ENCODE measurements at places on chromosomes 6 and 20. TPM values are rescaled to one million over a fixed set of nuclear protein-coding genes. Genes with fewer than 3 reads are reported as not detected.

DNA sequence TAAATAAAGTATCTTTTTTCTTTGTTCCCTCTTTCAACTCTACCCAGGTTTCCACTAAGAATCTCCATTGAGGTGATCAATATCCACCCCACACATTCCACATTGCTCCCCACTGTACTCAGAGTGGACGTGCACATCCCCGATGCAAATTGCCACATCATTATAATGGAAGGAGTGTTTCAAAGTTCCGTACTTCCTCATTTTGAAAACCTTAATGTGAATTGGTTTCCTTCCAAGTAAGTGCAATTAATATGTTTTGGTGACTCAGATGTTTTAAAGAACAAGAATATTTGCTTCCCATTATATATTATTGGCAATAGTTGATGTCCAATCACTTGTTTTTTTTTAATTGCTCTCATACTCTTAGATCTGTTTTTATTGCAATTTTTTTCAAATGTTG is 463.6 kb downstream of the HACE1 start:
- H3K4me3 ChIP-seq = no peak overlapping the region
- H3K4me1 ChIP-seq = no peaks in the 10 kb centered on the region
- no peak for DNase-seq
- H3K27me3 ChIP-seq = no peaks in the 10 kb centered on the region
- no peaks in the 10 kb centered on the region for H3K36me3 ChIP-seq
- no peak overlapping the region for H3K27ac ChIP-seq

DNA sequence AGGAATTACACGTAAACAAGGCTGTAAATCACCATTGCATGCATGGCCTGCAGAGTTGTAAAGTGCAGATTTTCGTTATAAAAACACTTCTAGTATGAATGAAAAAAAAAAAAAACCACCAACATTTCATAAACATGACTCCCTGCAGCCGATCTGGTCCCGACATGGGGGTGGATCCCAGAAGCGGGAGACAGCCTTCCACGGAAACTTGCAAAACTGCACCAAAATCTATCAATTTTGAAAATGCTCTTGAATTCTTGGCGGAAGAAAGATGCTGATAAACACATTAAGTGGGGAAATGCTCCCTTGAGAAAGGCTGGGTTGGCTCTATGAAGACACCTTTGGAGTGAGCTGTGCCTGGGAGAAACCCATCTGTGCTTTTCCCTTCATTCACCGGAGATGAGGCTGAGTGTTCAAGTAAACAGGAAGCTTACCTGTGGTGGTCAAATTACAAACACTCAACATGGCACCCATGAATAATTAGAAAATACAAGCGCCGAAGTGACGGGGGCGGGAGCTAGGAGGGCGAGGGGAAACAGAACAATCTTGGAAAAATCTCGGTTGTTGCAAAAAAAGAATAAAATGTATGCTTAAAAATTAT is 845 bp upstream of the ANKRD60 start:
- no peaks in the 10 kb centered on the region for H3K36me3 ChIP-seq
- no peak overlapping the region for H3K27ac ChIP-seq
- DNase-seq = no peak
- peaks cover 26% of the 10 kb centered on the region for H3K27me3 ChIP-seq

- H3K36me3 ChIP-seq = no peaks in the 10 kb centered on the region
- H3K27me3 ChIP-seq = no peaks in the 10 kb centered on the region
- no peak for DNase-seq
- no peak overlapping the region for H3K4me3 ChIP-seq
These were observed 73.0 kb downstream of the SLC24A3 start for GRCh38 chr20:19285436-19285835.

- H3K4me1 ChIP-seq = no peaks in the 10 kb centered on the region
- no peaks in the 10 kb centered on the region for H3K36me3 ChIP-seq
- no peak overlapping the region for H3K27ac ChIP-seq
- no peaks in the 10 kb centered on the region for H3K27me3 ChIP-seq
- no peak overlapping the region for H3K4me3 ChIP-seq
These were observed 125.6 kb downstream of the MAFB start for GRCh38 chr20:40563296-40563950.

DNA sequence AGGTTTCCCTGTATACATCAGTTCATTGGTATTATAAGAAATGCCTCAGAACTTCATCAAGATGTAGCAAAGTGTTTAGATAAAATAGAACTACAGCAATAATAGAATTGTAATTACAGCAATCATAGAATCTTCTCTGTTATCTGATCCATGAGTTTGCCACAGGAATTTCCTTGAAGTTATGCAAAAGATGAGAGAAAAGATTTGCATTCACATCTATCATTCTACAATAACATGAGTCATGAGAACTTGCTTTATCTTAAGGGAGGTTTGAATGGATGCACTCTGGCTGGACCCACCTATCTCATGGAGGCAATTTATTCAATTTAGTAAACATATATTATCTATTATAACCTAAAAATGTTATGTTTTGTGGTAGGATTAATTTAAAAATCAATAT is 329.8 kb upstream of the EPHA7 start:
- no peaks in the 10 kb centered on the region for H3K4me1 ChIP-seq
- H3K27me3 ChIP-seq = no peaks in the 10 kb centered on the region
- no peaks in the 10 kb centered on the region for H3K36me3 ChIP-seq
- no peak overlapping the region for H3K27ac ChIP-seq
- DNase-seq = no peak

GRCh38 chr6:157769776-157770426 is 53.1 kb upstream of the SNX9 start:
- no peak overlapping the region for H3K27ac ChIP-seq
- DNase-seq = no peak
- H3K36me3 ChIP-seq = no peaks in the 10 kb centered on the region
- H3K27me3 ChIP-seq = peaks cover 4% of the 10 kb centered on the region
- H3K4me3 ChIP-seq = no peak overlapping the region

DNA sequence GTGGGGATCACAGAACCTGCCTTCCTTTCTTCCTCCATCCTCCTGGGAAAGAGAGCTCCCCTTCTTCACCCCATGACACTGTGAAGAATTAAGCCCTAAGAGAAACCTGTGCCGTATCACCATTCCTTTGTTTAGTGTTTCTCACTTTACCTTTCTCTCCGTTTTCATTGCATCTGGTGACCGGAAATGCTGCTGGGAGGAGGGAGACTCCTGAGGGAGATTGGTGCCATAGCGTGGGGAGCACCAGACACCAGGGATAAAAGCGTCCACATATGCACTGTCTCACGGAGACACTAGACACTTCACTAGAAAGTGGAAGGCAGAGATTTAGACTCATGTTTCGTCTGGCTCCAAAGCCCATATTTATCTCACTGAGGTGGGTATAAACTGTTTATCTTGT is 15.5 kb upstream of the ULBP3 start:
- no peaks in the 10 kb centered on the region for H3K4me1 ChIP-seq
- H3K36me3 ChIP-seq = no peaks in the 10 kb centered on the region
- H3K4me3 ChIP-seq = no peak overlapping the region
- no peak for DNase-seq
- H3K27ac ChIP-seq = no peak overlapping the region

GRCh38 chr20:1155342-1155741 is 29.4 kb downstream of the TMEM74B start:
- no peaks in the 10 kb centered on the region for H3K36me3 ChIP-seq
- DNase-seq = no peak
- no peaks in the 10 kb centered on the region for H3K27me3 ChIP-seq
- H3K27ac ChIP-seq = no peak overlapping the region
- H3K4me3 ChIP-seq = no peak overlapping the region
- no peaks in the 10 kb centered on the region for H3K4me1 ChIP-seq

DNA sequence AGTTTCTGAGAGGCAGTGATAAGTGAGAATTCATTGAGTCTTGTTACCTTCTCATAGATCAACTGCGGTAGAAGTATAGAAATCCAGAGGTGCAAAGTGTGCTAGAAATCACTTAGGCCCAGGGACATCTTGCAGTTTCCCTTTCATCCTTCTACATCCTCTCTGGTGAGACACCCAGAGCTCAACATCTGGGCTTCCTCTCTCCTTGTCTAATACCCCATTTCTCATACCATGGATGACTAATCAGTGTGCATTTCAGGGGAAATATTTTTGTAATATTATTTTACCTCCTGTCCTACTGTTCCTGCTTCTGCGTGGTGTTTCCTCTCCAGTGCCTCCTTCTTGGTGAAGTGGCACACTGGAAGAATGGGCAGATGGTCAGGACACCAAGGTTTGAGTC is 322.4 kb downstream of the TFAP2B start:
- DNase-seq = no peak
- H3K4me1 ChIP-seq = no peaks in the 10 kb centered on the region
- no peak overlapping the region for H3K4me3 ChIP-seq
- no peak overlapping the region for H3K27ac ChIP-seq

- H3K4me3 ChIP-seq = no peak overlapping the region
- peak overlapping the region; percentile 76 for H3K27ac ChIP-seq
- no peak for DNase-seq
- peaks cover 80% of the 10 kb centered on the region for H3K4me1 ChIP-seq
- no peaks in the 10 kb centered on the region for H3K27me3 ChIP-seq
These were observed 58.0 kb upstream of the MYL9 start for GRCh38 chr20:36483209-36483918.

DNA sequence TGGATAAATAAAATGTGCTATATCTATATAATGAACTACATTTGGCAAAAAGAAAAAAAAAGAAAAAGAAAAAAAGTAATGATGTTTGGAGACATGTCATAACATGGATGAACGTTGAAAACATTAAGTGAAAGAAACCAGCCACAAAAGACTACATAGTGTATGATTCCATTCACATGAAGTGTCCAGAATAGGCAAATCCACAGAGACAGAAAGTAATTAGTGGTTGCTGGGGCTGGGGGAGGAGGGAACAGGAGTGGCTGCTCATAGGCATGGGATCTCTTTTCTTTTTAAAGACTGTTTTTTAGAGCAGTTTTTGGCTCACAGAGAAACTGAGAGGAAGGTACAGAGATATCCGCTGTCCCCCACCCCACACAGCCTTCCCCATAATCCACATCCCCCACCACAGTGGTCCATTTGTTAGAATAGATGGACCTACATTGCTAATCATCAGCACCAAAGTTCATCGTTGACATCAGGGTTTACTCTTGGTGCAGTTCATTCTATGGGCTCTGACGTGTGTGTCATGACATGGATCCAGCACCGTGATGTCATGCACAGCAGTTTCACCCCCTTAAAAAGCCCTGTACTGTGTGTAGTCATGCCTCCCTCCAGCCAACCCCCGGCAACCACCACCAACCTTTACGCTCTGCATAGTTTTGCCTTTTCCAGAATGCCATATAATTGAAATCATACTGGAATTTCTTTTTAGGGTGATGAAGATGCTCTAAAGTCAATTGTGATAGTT is 240.9 kb upstream of the RREB1 start:
- H3K36me3 ChIP-seq = no peaks in the 10 kb centered on the region
- H3K4me3 ChIP-seq = no peak overlapping the region
- H3K4me1 ChIP-seq = no peaks in the 10 kb centered on the region
- DNase-seq = no peak

- H3K36me3 ChIP-seq = no peaks in the 10 kb centered on the region
- peak overlapping the region; percentile 15 for H3K4me3 ChIP-seq
- DNase-seq = peak; percentile 36
- H3K27me3 ChIP-seq = peaks cover 51% of the 10 kb centered on the region
- no peak overlapping the region for H3K27ac ChIP-seq
These were observed 154.9 kb downstream of the OR2B2 start for GRCh38 chr6:27757307-27757706.

GRCh38 chr6:15825332-15825930 is 162.6 kb upstream of the DTNBP1 start:
- DNase-seq = no peak
- no peaks in the 10 kb centered on the region for H3K36me3 ChIP-seq
- H3K4me1 ChIP-seq = peaks cover 5% of the 10 kb centered on the region

Gene TCF21
- 1.9 TPM for polyA plus RNA-seq

Gene EYS
- polyA plus RNA-seq = not detected

Gene MUC21
- not detected for polyA plus RNA-seq
